Hematopoietic multipotent progenitor cell treated with erythropoietin and hydrocortisone succinate and interleukin-3 and kit ligand, for 17 days (in vitro differentiated cells): ENCODE measurements at places on chromosomes 3 and 15.

DNA sequence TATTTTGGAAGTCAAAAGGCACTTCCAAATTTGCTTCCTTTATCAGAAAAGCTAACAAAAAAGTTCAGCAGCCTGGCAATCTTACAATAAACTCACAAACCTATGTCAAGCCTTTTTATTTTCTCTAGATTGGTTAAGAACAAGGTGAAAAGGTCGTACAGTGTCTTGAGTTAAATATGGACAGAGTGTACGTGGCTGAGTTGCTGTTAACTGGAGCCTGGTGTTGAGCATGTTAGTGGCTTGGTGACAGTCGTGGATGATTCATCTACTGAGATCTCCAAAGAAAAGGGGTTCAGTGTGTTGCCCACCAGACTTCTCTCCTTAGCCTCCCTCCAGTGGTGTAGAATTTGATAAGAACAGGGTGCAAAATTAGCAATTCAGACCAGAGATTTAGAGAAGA is 89.7 kb downstream of the SSR3 start:
- DNase-seq = no peak

GRCh38 chr3:187209491-187209890 is 12.2 kb downstream of the RTP1 start:
- DNase-seq = no peak

DNA sequence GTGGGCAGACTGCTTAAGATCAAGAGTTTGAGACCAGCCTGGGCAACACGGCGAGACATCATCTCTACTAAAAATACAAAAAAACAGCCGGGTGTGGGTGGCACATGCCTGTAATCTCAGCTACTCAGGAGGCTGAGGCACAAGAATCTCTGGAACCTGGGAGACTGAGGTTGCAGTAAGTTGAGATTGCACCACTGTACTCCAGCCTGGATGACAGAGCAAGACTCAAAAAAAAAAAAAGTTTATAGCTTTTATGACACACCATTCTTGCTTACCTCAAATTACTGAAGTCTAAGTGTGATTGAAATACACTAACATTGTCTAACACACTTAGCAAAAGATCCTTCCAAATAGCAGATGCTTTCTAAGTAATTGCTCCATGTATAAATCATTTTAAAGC is 207.6 kb downstream of the STAG1 start:
- no peak for DNase-seq

GRCh38 chr15:101539492-101539891 is 50.0 kb upstream of the PCSK6 start:
- DNase-seq = no peak

DNA sequence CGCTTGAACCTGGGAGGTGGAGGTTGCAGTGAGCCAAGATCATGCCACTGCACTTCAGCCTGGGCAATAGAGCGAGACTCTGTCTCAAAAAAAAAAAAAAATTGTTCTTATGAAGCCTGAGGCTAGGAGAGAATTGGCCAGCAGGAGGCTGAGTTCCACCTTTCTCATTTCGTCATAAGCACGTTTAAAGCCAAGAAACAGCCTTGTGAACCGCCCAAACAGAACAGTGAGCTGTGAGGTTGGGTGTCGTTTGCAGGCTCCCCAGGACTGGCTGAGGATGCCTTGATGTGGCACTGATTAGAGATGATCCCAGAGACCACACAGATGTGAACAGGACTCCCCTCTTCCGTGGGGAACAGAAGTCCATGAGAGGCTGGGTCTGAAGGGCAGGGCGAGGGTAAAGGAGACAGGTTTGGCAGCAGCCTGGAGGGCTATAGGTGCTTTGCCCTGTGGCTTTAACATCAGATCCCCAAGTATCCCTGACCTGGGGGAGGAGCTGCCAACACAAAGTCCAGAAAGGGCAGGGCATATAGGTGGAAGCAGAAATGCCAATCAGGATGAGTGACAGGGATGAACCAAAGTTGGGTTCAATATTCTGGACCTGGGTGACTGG is 52.9 kb downstream of the CLEC3B start:
- DNase-seq = no peak

- no peak for DNase-seq
Observed at GRCh38 chr3:172617013-172617706, 93.7 kb downstream of the NCEH1 start.

GRCh38 chr3:157373783-157374182 is 62.9 kb upstream of the PTX3 start:
- DNase-seq = no peak
